ENCODE measurements at places on chromosomes 6 and 20.

- DNase-seq, result no peak
Measured at GRCh38 chr6:25403150-25403549, 124.0 kb downstream of the CARMIL1 start.

- no peak for DNase-seq
Measured at GRCh38 chr6:119256978-119257462, 92.5 kb downstream of the MAN1A1 start.

GRCh38 chr6:110558575-110558974 lies 82.2 kb upstream of the SLC22A16 start:
- no peak for DNase-seq

DNA sequence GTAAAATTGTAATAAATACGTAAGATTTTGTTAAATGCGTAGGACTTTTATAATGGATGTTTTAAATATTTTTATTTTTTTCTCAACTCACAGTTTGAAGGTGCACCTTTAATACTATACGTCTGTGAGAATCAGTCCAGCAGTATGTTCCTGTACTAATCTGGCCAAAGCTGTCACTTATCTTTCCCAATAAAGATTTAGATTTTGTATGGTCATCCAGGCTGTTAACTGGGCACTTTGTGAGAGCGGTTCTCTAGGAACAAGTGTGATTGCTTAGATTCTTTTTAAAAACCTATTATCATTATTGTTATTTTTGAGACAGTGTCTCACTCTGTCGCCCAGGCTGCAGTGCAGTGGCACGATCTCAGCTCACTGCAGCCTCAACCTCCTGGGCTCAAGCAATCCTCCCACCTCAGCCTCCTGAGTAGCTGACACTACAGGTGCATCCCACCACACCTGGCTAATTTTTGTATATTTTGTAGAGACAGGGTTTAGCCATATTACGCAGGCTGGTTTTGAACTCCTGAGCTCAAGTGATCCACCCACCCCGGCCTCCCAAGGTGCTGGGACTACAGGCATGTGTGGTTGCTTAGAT lies 1.7 kb downstream of the DCBLD1 start:
- no peak for DNase-seq

DNA sequence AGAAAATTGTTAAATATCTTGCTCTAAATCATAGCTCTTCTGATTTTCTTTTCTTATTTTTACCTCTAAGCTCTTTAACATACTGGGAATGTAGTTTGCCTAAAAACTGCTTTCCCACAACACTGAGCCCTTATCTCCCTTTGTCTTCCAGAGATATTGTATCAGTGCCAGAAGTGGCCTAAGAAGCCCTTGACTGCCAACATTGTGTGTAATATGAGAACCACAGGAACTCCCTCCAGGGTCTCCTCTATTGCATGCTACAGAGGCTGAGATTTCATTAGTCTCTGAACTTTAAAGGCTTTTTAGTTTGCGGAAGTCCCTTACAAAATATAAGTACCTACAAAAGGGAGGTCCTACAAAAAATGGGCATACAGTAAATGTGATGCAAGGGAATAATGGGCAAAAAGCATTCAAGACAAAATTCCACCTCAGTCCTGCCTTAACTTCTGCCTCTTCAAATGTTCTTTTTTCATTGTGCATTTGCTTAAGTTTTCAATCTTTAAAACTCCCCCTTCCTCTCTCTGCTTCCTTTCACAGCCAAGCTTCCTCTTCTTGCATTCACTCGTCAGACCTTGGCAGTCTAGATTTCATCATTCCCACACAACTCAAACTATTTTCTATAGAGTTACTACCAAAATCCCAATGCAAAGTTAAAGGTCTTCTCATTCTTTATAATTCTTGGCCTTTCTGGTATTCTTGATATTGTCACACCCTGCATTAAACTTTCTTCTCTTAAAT lies 76.5 kb downstream of the ADGRG6 start:
- DNase-seq, result no peak

GRCh38 chr6:148925701-148926100 lies 178.9 kb downstream of the UST start:
- DNase-seq, result no peak

GRCh38 chr6:140319209-140319608 lies 944.8 kb upstream of the CITED2 start:
- no peak for DNase-seq
